ENCODE measurements at places on chromosomes 16 and 17.

GRCh38 chr17:59675231-59675630 lies 32.0 kb downstream of the PTRH2 start:
- no peak for DNase-seq

- no peak for DNase-seq
Observed at GRCh38 chr17:10713318-10713717, 15.9 kb downstream of the ADPRM start.

DNA sequence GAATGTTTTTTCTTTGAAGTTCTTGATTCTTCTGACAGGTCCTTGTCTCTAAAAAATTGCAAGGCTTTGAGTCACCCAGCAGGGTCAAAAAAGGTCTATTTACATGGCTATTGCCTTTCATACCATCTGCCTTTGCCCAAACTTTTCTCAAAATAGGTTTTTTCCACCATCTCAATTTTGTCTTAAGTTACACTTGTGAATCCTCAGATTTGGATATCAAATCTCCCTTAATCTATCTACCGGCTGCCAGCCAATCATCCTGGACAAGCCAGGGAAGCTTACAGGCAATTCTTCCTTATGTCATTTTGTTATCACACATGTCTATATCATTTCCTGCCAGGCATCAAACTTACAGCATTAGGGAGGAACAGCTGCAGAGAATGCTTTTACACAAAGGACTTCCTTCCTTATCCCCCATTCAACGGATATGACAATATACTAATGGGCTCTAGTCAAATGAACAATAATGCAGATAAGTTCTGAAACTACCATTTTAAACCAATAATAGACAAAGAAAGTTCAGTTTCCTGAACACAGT lies 104.1 kb upstream of the CORO6 start:
- DNase-seq: no peak

DNA sequence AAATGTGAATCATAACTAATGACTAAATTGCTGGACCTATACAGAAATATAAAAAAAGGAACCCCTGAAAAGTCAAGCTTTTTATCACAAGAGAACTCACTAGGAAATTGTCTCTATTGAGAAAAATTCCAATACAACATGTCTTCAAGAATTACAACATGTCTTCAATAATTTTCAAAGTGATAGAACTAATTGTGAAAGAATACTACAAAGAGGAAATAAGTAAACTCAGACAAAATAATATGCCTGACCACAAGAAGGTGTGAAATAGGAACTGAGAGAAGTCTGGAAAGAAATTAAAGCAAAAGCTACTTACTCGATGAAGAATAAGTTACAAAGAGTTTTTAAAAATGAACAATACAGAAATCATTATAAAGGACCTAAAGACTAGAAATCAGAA lies 29.9 kb upstream of the OR1G1 start:
- no peak for DNase-seq

- no peak for DNase-seq
Observed at GRCh38 chr17:2844416-2844815, 48.2 kb downstream of the RAP1GAP2 start.

- DNase-seq: no peak
Observed at GRCh38 chr16:59514651-59515050, 780.5 kb upstream of the GOT2 start.

GRCh38 chr17:12395733-12396354 lies 269.8 kb upstream of the MYOCD start:
- DNase-seq: no peak

DNA sequence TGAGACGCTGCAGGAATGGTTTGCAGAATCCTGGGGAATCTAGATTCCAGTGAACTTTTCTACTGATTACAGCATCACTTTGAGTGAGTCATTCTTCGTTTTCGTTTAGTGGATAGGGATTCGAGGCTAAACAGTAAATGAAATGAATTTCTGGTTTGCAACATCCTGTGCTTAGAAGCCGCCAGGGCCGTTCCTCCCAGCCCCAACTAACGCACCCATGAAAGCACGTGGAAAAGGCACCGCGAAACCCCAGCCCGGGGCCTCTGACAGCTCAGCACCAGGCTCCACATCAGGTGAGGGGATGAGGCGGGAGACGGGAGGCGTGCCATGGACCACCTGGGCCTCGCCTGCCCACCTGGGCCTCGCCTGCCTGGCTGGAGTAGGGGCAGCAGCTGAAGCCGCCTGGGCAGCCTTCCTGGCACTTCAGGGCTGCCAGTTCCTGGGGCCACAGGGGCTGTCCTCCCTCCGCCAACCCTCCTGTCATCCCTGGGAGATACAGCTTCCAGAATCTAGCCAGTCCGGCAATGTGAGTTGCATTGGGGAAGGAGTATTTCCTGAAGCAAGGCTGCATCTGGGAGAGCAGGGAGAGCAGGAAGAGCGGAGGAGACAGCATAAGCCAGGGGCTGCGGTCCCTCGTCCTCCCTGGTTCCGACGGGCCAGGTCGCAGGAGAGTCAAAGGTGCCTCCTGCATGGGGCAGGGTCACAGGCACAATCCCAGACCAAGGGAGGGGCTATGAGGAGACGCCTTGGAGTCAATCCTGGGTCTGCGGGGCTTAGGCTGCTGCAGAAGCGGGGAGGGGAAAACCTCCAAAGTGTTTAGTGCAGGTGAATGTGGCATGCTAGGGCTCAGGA lies 78.4 kb downstream of the RPH3AL start:
- DNase-seq: no peak

- no peak for DNase-seq
Observed at GRCh38 chr17:71380535-71380934, 740.3 kb upstream of the SOX9 start.

DNA sequence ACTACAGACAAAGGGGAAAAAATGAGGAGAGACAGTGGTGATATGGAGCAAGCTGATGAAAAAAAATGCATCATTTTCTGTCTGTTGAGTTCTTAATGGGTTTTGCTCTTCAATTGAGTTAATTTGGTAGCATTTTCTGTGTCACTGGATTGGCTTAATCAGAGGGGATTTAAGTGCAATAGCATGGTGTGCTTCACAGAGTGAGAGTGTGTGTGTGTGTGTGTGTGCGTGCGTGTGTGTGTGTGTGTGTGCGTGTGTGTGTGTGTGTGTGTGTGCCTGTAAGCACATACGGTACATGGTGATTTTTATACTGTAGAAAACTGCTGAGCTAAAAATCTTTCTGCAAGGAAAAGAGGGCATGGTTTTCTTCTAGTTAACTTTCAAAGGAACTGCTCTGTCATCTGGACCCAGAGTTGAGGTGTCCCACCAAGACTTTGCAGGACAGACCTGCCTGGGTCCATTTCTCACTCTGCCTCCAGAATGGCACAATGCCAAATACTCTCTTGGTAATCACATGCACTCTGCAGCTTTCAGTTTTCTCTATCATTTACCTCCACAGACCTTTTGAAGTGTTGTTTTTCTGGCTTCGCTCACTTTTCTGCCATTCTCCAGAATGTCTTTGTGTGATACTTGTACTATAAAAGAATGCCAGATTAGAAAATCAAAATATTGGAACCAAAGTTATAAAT lies 952.6 kb upstream of the SOX9 start:
- no peak for DNase-seq

DNA sequence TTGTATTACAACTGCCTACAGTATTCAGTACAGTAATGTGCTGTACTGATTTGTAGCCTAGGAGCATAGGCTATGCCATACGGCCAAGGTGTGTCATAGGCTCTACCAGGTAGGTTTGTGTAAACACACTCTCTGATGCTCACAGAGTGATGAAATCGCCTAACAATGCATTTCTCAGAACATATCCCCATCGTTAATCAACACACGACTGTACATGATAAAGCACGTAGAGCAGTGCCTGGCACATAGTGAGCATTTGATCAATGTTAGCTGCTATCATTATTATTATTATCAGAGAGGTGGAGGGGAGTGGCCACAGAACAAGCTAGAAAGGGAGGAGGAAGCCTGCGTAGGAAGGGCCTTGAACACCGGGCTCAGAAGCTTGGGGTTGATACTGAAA lies 81.1 kb upstream of the LHX1 start:
- no peak for DNase-seq

DNA sequence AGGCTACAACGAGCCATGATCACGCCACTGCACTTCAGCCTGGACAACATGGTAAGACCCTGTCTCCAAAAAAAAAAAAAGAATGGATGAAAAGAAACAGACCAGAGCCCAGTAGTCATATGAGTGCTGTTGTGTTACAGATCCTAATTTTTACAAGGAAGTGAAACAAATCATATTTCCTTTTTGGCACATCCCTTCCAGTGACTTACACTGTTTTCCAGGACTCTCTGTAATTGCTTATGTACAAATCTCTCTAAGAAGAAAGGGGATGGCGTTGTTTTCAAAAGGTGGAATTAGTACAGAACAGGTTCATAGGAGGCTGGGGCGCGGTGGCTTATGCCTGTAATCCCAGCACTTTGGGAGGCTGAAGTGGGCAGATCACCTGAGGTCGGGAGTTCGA lies 19.8 kb upstream of the ZNF594 start:
- DNase-seq: no peak

DNA sequence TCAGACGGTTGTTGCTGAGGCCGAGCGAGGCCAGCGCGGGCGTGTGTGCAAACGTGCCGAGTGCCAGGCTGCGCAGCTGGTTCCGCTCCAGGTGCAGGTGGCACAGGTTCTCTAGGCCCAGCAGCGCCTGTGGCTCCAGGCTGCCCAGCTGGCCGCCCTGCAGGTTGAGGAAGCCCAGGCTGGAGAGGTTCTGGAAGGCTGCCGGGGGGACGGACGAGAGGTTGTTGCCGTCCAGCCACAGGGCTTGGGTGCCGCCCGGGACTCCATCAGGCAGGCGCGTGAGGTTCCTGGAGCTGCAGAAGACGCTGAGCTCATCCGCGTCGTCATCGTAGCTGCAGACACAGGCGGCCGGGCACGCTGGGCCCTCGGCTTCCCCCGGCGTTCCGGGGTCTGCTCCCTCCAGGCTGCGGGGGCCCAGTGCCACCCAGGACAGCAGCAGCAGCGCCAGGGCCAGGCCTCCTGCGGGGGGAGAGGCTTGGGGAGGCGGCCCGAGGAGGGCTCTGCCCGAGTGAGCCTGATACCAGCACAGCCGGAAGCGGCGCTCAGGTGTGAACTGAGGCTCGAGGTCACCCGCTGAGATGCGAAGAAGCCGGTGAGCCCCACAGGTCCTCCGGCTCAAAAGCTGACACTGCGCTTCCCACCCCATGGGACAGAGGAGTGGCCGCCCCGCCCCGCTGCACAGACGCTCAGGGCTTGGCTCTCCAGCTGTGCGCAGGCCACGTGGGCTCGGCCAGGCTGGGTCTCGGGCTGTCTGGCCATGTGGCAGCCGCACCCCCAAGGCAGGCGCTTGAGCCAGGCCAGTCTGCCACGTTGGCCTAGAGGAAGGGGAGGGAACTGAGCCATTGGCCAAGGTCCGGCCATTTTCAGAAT lies 1.3 kb downstream of the IGFALS start:
- DNase-seq: no peak

DNA sequence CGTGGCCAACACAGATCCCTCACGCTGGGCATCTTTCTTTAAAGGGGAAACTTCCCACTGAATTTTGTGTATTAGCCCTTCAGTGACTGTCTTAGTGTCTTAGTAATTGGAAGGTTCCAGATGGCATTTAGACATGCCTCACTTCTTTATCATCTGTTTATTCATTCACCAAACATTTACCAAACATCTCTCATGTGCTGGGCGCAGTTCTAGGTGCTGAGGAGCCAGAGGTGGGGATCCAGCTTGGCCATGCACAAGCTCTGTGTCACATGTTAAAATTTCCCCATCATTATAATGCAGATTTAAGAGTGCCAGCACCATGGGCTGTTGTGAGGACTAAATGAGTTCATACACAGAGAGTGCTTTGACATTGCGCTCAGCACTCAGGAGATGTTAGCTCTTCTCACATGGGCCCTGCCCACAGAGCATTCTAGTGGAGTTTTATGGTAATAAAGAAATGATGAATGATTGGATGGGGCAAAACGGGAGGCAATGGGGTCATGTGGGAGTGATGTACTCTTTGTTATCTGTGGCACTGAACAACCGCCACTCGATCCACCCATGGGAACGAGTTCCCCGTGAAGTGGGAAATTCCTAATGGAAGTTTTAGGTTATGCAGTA lies 119.7 kb downstream of the SNX29 start:
- DNase-seq: no peak

- no peak for DNase-seq
Observed at GRCh38 chr16:54422159-54422558, 135.6 kb upstream of the IRX3 start.

DNA sequence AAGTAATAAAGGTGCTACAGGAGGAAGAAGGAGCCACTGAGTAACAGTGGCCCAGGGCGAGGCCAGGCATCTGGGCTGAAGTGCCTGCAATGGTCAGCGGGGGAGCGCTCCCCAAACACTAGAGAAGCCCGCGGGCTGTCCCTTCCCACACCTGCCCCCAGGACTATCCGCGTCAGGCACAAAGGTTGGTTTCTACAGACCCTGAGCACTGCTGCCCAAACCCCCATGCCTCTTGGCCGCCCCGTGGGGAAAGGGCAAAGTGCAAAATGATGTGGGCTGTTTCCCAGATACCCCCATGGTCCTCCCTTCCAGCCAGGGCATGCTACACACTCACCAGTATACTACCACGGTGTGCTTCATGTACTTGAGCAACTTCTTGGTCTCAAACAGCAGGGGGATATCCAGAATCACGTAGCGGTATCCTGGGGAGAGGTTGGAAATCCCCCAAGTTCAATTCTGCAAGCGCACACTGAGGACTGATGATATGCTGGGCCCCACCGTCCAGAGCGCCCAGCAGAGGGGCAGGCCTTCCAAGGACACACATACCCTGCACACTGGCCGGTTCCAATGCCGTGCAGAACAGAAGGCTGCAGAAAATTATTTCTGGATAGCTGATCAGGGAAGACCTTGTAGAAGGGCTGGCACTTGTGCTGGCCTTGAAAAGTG lies 21.5 kb downstream of the DCAKD start:
- no peak for DNase-seq

DNA sequence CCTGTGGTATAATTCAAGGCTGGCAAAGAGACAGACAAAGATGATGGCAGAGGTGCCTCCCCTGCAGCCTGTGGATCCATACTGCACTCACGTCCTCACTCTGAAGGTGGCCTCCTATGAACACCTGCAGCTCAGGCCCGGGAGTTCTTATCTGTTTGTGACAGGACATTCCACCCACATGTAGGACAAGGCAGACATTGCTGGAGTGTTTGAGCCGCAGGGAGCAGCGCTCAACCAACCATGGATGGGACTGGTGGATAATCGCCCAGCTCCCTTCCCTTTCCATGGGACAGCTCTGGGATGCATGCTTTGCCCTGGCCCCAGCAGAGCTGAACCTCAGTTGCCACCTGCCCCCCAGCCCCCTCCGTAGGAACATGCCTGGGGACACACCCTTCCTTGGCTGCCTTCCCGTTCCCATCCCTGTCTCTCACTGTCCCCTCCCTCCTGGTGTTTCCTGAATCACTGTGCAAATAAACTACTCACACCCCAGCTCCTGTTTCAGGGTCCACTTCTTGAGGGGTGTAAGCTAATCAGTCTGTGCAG lies 22.2 kb downstream of the ITPRIPL2 start:
- no peak for DNase-seq

Data from stimulated activated naive CD8-positive, alpha-beta T cell treated with anti-CD3 and anti-CD28 coated beads, Interleukin-15, Interleukin-2, amounts not matched to agents 100 U/mL and 50 U/mL, for 24 hours (primary cell).